ENCODE measurements at places on chromosomes 5 and 9.

DNA sequence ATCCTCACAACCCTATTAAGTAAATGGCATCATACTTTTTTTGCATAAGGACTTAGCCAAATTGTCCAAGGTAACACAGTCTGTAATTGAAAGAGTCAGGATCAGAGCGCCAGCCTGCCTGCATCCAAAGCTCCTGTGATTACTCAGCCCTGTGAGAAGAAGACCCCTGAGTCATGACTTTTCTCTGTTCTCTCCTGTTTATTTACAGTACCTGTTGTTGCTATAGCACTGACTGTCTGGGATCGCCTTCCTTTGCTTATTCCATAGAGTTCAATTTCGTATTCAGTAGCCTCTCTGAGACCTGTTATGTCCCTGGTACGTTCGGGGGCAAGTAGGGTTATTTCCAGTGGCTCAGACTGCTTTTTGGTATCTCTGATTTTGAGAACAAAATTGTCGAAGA lies 71.8 kb downstream of the TNC start:
- DNase-seq, result no peak

DNA sequence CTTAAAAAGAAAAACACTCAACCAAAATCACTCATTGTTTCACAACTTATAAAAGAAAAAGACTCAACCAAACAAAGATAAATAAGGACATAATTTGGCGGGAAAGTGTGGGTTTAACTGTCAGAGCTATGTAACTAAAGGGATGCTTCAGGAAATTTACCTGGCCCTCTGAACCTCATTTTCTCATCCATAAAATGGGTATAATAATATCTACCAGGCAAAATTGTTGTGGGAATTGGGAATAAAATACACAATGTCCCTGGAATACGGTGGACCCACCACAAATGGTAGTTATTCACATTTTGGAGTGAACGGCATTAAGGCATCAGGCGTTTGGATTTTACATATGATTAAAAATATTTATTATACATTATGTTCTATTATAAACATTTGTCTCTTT lies 228.5 kb upstream of the ANKRD55 start:
- no peak for DNase-seq

DNA sequence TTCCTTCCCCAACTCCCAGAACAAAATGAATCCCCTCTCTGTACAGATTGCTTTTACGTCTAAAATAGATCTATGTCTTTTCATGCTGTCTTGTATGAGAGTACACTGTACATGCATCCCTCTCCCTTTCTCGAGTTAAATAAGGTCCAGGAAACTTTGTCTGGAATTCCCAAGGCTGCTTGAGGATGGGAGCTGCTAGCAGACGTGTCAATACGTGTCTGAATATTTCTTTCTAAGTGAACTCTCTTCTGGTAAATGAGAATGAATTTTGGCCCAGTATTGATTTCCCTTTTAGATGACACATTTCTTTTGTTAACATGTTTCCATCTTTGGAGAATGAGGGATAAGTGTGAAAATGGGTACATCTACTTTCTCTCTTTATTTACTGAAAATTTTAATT lies 59.6 kb upstream of the GAS1 start:
- no peak for DNase-seq

DNA sequence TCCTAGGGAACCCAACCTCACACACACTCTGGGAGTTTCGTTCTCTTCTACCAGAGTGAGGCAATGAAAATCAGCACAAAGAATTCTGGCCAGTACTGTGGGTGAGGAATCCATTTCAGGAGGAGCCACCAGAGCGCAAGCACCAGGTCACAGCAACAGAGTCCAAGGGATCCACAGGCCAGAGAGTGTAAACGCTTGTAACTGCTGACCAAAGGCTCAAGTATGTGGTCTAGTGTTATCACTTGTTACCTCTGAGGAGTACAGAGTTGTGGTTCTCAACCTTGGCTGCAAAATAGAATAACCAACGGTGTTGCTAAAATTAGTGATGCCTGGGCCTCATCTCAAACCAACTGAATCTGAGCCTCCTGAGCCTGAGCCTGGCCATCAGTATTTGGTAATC lies 152.5 kb upstream of the ZNF366 start:
- DNase-seq, result no peak

DNA sequence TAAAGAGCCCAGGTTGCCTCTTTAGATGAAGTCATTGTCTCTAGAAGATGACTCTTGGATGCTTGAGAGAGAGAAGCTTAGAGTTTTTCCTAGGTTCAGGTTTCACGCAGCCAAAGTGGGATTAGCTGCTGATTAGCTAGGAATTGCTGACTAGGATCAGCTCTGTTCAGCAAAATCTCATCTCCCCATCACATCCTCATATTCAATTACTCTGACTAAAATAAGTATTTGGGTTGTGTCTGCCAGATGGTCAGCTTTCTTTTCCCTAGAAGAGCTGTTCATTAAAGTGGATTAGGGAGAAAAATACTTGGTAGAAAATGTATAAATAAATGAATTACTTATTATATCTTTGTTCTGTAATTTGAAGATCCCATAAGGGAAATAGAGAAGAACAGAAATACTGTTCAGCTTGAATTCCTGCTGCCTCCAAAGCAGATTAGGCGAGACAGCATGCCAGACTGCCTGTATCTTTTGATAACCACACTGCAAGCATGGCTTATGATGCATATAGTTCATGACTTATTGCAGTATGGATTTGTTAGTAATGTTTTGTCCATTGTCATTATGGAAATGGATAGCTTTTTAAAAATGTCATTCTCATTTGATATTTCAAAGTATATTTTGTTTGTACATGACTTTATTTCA lies 184.8 kb upstream of the CD180 start:
- DNase-seq, result peak; percentile 76

- no peak for DNase-seq
These were observed 590.4 kb upstream of the SEMA6A start for GRCh38 chr5:117165068-117165467.

- no peak for DNase-seq
These were observed 458.8 kb downstream of the SPATA31D1 start for GRCh38 chr9:82447343-82447742.
